ENCODE measurements at places on chromosomes 13 and 19.

GRCh38 chr19:36838784-36839324 lies 667 bp upstream of the ZNF790 start:
- no peak for DNase-seq

GRCh38 chr19:56271151-56271550 lies 1.4 kb upstream of the EDDM13 start:
- DNase-seq = peak; percentile 9

DNA sequence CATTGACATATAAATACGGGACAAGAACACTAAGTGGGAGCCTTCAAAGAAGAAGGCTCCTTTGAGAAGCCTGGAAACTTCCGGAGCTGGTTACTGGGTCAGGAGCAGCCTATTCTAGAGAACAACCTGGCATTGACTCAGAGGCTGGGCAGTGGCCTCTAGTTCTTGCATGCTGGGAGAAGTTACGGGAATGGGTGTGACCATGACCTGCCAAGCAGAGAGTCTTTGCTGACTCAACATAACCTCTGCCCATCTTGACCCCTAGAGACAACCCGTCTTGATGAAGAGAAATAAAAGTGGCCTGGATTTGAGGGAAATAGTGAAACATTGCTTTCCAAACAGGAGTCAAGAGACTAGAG lies 21.0 kb downstream of the STARD13 start:
- no peak for DNase-seq

DNA sequence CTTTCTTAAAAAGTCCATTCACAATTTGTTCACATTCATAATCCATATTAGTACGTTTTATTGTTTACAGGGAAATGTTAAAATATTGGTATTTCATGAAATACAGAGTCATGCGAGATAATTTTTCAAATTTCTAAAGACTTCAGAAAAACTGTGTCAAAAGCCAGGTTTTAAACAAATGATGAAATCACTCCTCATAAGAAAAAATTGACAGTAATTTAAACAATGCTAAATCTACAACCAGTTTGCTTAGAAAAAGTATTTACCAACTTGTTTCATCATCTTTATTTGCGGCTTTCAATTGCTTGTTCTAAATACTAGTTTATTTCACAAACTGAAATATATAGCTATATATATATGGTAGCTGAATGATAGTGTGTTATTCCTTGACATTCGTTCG lies 1.2 kb upstream of the NALCN start:
- no peak for DNase-seq

DNA sequence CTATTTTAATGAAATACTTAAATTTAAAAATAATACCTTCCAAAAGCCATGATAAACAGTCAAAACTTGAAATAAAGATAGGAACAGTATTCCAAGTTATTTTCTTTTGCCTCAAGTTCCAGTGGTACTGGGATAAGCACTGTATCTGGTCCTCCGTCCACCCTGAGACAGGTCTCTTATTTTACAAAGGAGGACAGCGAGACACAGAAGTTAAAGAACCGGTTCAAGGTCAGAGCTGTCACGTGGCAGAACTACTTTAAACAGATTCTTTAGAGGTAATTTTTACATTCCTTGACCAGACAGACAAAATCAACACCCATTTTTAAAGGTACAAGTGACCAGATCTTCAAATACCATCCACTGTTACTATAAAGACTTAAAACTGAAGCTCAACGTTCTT lies 10.4 kb upstream of the DOCK9 start:
- no peak for DNase-seq

GRCh38 chr13:33080972-33081590 lies 64.9 kb downstream of the KL start:
- no peak for DNase-seq

GRCh38 chr19:10683064-10683426 lies 18.2 kb upstream of the QTRT1 start:
- DNase-seq = no peak

DNA sequence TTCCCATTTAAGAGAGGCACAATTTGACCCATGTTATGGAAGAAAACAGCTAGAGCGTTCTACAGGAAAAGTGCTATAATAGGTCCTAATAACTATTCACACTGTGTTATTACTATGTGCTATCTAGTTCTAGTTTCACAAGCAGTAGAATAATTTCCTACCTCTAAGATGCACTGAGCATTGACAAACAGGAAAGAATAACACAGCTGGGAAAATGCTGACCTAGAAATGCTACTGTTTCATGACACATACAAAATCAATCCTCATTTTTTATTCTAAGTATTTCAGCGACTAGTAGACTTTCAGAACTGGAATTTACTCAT lies 259.5 kb downstream of the ITGBL1 start:
- no peak for DNase-seq

DNA sequence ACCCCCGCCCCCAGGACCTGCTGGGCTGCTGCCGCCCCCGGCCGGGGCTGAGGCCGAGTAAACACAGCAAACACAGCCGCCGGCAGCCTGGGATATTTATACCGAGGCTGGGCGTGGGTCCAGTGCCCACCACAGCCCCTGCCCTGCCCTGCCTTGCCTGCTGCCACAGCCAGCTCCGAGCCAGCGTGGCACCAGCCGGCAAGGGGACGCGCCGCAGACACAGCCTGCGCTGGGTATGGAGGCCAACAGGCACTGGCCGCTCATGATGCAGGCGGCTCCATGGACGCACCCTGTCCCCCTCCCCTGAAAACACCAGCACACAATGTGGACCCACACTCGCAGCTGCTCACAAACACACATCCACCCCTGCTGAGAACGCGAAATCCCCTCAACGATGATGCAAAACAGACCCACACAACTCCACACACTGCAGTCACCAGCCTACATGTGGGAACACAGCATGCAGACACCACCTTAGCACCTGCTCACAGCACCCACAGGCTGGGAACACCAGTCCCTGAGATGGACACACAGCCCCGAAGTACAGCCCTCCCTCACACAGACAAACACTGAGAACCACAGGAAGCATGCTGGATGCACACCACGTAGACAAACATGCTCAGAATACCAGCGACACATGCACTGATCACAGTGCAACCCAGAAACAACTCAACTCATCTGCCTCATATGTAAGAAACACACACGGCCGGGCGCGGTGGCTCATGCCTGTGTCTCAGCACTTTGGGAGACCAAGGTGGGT lies 16.2 kb downstream of the CCDC97 start:
- no peak for DNase-seq

- no peak for DNase-seq
Observed at GRCh38 chr19:46621191-46622117, 3.4 kb downstream of the PTGIR start.

GRCh38 chr19:37218592-37218935 lies 550 bp downstream of the ZNF383 start:
- no peak for DNase-seq

DNA sequence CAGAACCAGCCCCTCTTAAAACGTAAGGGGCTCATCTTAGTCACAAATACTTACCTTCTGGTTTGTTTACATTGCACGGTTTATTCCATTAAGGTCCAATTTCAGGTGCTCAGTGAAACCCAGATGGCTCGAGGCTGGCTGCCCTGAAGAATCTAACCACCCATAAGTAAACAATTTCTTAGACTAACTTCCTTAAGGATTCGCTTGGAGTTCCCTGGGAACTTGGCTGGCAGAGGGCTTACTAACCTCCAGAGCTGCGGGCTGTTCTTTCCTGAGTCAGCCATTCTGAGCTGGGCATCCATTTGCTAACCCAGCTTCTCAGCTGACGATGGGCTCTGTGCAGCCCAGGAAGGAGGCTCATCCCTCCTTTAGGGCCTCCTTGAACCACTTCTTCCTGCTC lies 262.1 kb downstream of the FGF9 start:
- peak; percentile 22 for DNase-seq

All from NCI-H1105 treated with DMSO at 0.1 percent for 48 hours (cell line).